ENCODE measurements at places on chromosomes 1 and 21. TPM values are rescaled to one million over a fixed set of nuclear protein-coding genes. Genes with fewer than 3 reads are reported as not detected.

PLPP3 gene
- 52.7 TPM for total RNA-seq

PDIK1L gene
- 5.6 TPM for total RNA-seq

TACSTD2 gene
- total RNA-seq: 101 TPM

WDR64 gene
- not detected for total RNA-seq

NEGR1 gene
- total RNA-seq: 9.6 TPM

SH3BGR gene
- total RNA-seq: 1.0 TPM

ARHGEF16 gene
- 22.1 TPM for total RNA-seq

SDHC gene
- total RNA-seq: 26.2 TPM

S100A2 gene
- not detected for total RNA-seq

PUSL1 gene
- total RNA-seq: 20.2 TPM

GRCh38 chr1:47763591-47764171 lies 233.5 kb downstream of the TRABD2B start:
- no peak overlapping the region for H3K27ac ChIP-seq
- H3K27me3 ChIP-seq: no peaks in the 10 kb centered on the region
- peaks cover 15% of the 10 kb centered on the region for H3K4me1 ChIP-seq
- no peak for DNase-seq

GRCh38 chr1:204736836-204737235 lies 51.3 kb upstream of the LRRN2 start:
- H3K27ac ChIP-seq: no peak overlapping the region
- no peak overlapping the region for H3K4me3 ChIP-seq
- DNase-seq: no peak

DNA sequence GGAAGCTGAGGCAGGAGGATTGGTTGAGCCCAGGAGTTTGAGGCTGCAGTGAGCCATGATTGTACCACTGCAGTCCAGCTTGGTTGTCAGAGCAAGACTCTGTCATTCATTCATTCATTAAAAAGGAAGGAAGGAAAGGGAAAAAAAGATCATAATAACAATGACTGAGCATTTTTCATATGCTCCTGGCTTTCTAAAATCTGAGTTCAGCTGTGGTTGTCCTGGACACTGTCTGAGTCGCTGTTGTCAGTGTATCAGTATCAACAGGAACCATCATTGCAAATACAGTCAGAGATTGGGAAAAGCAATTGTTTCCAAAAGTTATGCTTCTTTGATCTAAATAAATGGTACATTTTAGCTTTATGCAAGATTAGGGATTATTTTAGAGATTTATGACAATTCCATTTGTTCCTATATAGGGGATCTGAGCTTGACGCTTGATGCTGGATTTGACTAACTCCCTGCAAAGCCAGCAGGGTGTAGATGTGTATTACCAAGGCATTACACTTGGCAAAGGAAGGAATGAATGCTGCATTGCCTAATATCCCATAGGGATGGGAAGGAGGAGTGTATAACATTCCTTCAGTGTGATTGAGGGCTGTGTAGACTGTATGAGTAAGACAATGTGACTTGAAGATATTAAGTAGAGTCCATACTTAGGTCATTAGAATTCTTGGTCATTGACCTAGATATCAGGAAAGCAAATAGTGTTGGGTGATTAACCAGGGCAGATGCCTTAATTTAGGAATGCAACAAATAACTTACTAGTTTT lies 100.2 kb downstream of the DISP1 start:
- no peak overlapping the region for H3K27ac ChIP-seq
- H3K36me3 ChIP-seq: no peaks in the 10 kb centered on the region
- peaks cover 5% of the 10 kb centered on the region for H3K4me1 ChIP-seq
- H3K27me3 ChIP-seq: no peaks in the 10 kb centered on the region
- no peak for DNase-seq
- H3K4me3 ChIP-seq: no peak overlapping the region

GRCh38 chr1:55662875-55663274 lies 447.7 kb upstream of the USP24 start:
- no peaks in the 10 kb centered on the region for H3K4me1 ChIP-seq
- DNase-seq: no peak
- H3K27me3 ChIP-seq: no peaks in the 10 kb centered on the region
- no peak overlapping the region for H3K4me3 ChIP-seq
- H3K36me3 ChIP-seq: no peaks in the 10 kb centered on the region
- H3K27ac ChIP-seq: no peak overlapping the region

- peaks cover 8% of the 10 kb centered on the region for H3K4me1 ChIP-seq
- H3K4me3 ChIP-seq: no peak overlapping the region
- H3K36me3 ChIP-seq: no peaks in the 10 kb centered on the region
- no peak overlapping the region for H3K27ac ChIP-seq
Observed at GRCh38 chr1:203069030-203069747, 16.6 kb downstream of the MYOG start.

DNA sequence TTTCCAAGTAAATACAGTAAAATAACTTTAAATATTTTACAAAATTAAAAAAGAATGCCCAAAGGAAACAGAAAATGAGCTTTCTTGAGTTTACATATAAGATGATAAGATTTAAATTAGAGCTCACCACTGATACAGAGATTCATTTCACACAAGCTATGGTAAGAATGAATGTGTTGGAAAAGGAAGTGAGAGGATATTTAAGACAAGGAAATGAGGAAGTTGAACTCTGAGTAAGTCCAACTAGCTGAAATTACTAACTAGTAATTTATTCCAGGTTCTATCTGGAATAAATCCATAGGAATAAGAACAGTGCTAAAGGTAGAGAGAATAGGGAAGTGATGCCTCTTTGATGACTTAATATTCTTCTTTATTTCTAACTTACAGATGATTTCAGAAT lies 42.4 kb downstream of the FNBP1L start:
- DNase-seq: no peak
- no peak overlapping the region for H3K27ac ChIP-seq
- no peak overlapping the region for H3K4me3 ChIP-seq
- H3K27me3 ChIP-seq: no peaks in the 10 kb centered on the region
- no peaks in the 10 kb centered on the region for H3K36me3 ChIP-seq
- H3K4me1 ChIP-seq: peaks cover 15% of the 10 kb centered on the region

DNA sequence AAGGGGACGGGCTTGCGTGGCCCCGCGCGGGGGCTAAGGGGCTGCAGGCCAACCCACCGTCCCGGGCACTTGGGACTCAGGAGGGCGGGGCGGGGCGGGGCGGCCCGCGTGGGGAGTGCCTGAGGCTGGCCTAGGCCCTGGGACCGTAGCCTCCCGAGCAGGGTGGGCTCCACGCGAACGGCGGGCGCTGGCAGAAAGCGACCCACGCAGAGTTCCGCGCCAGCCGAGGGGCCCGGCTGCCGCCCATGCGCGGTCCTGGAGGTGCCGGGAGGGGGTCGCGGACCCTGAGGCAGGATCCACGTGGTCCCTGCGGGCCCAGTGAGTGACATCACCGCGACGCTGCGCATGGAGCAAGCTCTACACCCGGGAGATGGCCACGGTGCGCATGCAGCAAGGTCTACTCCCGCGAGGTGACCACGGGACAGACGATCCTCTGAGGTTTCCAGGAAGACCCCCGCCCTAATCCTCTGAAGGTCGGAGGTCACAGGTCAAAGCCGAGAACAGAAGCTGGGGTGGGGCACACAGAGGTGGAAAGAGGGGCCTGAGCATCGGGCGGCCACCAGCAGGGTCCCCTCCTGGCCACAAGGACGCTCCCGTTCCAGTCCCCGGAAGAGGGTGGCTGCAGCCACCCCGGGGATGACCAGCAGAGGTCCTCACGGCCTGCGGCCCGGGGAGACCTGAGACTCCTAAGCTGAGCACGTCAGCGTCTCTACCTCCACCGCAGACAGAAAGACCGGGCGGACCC lies 13.5 kb upstream of the SLC19A1 start:
- DNase-seq: peak; percentile 80
- H3K36me3 ChIP-seq: no peaks in the 10 kb centered on the region
- H3K27me3 ChIP-seq: no peaks in the 10 kb centered on the region
- peak overlapping the region; percentile 94 for H3K27ac ChIP-seq
- H3K4me3 ChIP-seq: peak overlapping the region; percentile 33
- H3K4me1 ChIP-seq: peaks cover 7% of the 10 kb centered on the region

DNA sequence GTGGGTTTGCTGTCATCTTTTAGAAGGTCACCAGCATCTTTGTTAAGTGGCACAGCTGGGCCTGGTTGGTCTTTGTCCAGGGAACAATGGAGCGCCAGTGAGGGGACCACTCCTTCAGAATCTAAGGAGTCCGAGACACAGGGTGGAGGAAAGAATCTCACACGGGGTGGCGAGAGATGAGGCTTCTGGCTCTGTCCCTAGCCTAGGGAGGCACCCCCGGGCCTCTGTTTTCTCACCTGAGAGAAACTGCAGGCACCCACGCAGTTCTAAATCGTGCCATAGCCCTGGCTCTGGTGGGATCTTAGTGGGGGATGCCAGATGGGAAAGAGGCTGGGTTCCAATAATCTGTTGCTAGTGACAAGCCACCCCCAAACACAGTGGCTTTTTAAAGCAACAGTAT lies 10.9 kb upstream of the PLA2G2E start:
- no peaks in the 10 kb centered on the region for H3K4me1 ChIP-seq

DNA sequence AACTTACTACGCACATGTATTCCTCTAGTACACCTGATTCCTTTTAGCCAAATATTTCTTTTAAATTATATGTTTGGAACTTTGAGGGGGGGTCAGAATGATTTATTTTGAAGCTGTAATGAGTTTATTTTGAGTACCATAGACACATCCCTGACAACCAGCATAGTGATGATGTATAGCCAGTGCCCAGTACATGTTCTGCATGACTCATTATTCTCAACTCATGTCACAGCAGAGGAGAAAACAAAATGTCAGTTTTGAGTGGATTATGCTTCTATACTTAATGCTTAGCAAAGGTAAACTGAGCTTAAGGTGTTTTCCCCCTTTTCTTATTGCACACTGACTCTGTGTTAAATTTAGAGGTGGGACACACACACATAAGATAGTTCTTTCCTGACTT lies 22.4 kb upstream of the LEPR start:
- no peak for DNase-seq
- peaks cover 7% of the 10 kb centered on the region for H3K4me1 ChIP-seq
- H3K4me3 ChIP-seq: no peak overlapping the region
- no peaks in the 10 kb centered on the region for H3K27me3 ChIP-seq
- H3K27ac ChIP-seq: no peak overlapping the region

GRCh38 chr1:17437580-17438317 lies 1.7 kb downstream of the RCC2 start:
- H3K4me3 ChIP-seq: no peak overlapping the region
- H3K4me1 ChIP-seq: peaks cover 23% of the 10 kb centered on the region
- no peaks in the 10 kb centered on the region for H3K36me3 ChIP-seq
- H3K27me3 ChIP-seq: no peaks in the 10 kb centered on the region

DNA sequence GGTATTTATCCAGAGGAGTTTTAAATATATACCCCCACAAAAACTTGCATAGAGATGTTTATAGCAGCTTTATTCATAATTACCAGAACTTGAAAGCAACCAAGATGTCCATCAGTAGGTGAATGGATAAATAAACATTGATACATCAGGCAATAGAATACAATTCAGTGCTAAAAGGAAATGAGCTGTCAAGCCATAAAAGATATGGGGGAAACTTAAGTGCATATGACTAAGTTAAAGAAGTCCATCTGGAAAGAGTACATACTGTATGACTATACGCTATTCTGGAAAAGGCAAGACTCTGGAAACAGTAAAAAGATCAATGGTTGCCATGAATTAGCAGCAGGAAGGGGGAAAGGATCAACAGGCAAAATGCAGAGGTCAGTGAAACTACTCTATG lies 366.7 kb downstream of the HHIPL2 start:
- H3K36me3 ChIP-seq: no peaks in the 10 kb centered on the region
- H3K4me1 ChIP-seq: no peaks in the 10 kb centered on the region
- no peak overlapping the region for H3K4me3 ChIP-seq
- H3K27ac ChIP-seq: no peak overlapping the region
- no peaks in the 10 kb centered on the region for H3K27me3 ChIP-seq

DNA sequence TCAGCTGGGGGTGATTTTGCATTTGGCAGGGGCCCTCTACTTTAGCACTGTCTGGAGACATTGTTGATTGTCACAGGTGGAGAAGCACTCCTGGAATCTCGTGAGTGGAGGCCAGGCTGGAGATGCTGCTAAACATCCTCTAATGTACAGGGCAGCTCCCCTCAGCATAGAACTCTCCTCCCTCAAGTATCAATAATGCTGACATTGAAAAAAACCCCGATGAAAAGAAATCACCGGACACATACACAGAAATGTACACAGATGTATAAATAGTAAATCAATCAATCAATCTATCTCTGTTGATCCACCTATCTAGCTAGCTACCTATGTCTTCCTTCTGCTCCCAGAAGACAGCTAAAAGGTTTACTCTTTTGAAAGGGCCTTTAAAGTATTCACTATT lies 89.4 kb upstream of the KCNJ15 start:
- no peaks in the 10 kb centered on the region for H3K27me3 ChIP-seq
- DNase-seq: no peak
- no peaks in the 10 kb centered on the region for H3K36me3 ChIP-seq
- no peak overlapping the region for H3K27ac ChIP-seq

GRCh38 chr1:95953015-95953414 lies 719.0 kb downstream of the RWDD3 start:
- H3K4me1 ChIP-seq: no peaks in the 10 kb centered on the region
- no peak overlapping the region for H3K4me3 ChIP-seq
- DNase-seq: peak; percentile 12

DNA sequence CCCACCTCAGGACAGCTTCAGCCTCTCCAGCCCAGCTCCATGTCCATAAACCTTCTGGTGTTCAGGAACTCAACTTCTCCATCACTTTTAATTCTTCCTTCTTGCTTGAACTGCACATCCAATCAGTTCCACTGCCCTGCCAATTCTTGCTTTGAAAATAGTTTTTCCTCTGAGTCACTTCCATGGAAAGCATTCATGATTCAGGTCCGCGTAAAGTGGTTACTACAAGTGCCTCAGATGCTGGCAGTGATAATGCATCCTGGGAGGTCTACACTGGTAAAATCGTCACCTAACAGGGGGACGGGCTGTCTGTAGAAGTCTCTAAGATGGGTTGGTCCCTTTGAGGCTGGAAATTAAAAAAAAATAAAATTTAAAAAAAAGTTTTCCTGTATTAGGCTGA lies 25.9 kb upstream of the RCAN1 start:
- peaks cover 9% of the 10 kb centered on the region for H3K4me1 ChIP-seq
- no peaks in the 10 kb centered on the region for H3K27me3 ChIP-seq
- no peaks in the 10 kb centered on the region for H3K36me3 ChIP-seq
- no peak overlapping the region for H3K4me3 ChIP-seq

DNA sequence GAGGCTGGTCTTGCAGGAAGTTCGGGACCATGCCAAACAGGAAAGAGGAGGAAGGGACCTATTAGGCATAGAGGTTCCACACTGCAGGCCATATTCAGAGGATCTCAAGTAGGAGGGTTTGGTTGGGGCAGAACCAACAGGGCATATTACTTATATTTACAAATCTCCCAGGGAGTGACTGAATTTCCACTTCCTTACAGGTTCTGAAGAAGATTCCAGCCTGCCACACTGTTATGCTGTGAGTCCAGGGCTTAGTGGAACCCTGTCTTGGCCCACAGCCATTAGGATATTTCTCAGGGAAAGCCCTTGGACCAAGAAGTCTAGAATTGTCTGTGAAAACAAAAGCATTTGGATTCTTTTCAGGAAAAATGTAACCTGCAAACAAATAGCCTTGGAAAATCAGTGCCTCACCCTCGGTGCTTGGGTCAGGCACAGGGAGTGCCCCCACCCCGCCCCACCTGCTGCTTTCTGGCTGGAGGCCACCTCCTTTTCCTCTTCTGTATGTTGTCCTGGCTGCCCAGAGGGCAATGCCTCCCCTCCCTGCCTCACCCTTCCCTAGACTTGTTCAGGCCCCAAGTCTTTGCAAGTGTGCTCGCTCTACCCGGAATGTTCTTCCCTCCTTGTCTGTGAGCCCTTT lies 41.0 kb upstream of the JUN start:
- no peak overlapping the region for H3K4me3 ChIP-seq
- H3K27me3 ChIP-seq: no peaks in the 10 kb centered on the region
- peak overlapping the region; percentile 6 for H3K27ac ChIP-seq
- H3K4me1 ChIP-seq: peaks cover 6% of the 10 kb centered on the region
- H3K36me3 ChIP-seq: no peaks in the 10 kb centered on the region
- DNase-seq: peak; percentile 51
